ENCODE measurements at places on chromosomes 2 and 18. TPM values are rescaled to one million over a fixed set of nuclear protein-coding genes. Genes with fewer than 3 reads are reported as not detected.

The PROC gene
- total RNA-seq: 2.6 TPM

The SULT1C2 gene
- total RNA-seq: 0.28 TPM

The MRO gene
- total RNA-seq: not detected

The TTR gene
- not detected for total RNA-seq

The OTX1 gene
- total RNA-seq: not detected

The HOXD3 gene
- not detected for total RNA-seq

The COMMD1 gene
- total RNA-seq: 43.1 TPM

Measured in chondrocyte (in vitro differentiated cells).